ENCODE measurements at places on chromosomes 16 and 17.

DNA sequence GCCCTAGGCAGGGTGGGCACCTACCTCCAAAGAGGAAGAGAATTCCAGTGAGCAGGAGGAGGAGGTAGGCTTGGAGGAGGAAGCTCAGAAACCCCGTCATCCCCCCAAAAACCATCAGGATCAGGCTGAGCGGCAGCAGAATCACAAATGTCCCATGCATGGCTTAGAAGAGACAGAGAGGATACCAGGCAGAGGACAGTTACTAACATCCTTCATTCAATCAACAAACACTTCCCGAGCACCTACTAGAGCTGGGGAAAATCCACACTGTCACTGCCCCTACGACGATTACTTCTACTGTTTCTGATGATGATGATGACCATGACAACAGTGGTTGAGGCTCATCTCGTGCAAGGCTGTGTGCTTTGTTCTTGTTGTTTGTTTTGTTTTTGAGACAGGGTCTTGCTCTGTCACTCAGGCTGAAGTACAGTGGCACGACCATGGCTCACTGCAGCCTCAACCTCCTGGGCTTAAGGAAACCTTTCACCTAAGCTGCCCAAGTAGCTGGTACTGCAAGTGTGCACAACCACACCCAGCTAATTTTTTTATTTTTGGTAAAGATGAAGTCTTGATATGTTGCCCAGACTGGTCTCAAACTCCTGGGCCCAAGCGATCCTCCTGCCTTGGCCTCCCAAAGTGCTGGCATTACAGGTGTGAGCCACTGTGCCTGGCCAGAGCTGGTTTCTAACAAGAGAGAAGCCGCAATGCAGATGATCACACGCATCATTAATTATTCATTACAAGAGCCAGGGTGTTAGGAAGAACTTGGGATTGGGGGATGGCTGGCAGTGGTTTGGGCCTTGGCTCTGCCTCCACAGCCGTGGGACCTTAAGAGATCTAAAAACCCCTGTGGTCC is 18.0 kb downstream of the TMEM114 start:
- DNase-seq = no peak

DNA sequence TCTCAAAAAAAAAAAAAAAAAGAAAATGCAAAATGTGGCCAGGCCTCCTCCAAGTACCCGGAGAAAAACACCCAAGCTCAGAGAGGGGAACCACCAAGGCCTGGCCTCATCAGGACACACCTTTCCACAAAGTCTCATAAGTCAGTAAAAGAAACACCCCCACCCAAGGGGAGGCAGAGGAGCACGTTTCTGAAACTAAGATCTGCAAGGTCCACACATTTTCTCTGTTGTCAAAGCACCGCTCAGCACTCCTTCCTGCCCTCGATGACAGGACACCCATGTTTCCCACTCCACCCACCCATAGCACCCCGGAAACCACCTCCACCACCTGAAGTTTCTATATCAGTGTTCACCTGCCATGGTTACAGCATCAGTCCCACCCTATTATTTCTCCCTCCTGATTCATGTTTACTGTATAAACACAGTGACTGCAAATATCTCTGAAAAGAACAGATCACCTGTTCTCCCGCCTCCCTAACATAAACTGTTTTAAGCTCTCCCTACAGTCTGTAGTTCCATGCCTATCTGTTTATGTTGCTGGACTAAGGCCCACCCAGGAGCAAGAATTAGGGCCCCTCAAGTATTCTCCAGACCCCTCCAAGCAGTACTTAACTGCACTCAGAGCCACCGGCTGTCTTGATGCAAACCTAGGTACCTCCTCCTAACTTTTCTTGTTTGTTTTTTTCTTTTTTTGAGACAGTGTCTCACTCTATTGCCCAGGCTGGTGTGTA is 2.0 kb downstream of the CORO7 start:
- DNase-seq = no peak

DNA sequence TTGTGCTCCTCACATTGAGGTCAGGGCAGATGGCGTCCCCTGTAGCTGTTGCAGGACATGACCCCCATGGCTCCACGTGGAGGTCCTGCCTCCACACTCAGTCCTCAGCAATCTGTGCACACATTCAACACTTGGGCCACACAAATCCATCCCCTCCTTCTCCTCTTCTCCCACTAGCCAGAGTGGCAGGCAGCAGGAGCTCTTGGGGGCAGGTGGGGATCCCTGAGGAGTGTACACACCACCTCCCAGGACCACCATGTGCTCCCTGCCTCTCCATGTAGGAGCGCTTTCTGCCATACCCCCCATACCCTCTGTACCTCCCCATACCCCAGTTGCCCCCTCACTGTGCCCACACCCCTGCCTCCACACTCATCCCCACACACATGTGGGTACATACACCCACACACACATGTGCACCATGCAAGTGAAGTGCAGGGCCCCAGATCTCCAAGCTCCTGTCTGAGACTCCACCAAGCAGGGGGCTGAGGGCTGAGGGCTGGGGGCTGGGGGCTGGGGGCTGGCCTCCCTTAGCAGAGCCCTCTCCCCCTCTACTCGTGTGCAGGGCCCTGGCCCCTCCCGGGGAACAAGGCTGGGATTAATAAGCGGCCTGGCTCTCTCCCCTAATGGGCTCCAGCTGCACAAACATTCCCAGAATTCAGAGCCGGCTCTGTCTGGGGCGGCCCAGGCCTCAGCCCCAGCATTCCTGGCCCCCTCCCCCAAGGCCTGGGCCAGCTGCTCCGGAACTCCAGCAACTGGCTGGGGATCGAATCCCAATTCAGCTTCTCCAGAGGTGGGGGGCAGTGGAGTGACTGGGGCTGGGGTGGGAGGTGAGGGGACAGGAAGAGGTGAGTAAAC is 48.2 kb upstream of the MEIOC start:
- DNase-seq = no peak

DNA sequence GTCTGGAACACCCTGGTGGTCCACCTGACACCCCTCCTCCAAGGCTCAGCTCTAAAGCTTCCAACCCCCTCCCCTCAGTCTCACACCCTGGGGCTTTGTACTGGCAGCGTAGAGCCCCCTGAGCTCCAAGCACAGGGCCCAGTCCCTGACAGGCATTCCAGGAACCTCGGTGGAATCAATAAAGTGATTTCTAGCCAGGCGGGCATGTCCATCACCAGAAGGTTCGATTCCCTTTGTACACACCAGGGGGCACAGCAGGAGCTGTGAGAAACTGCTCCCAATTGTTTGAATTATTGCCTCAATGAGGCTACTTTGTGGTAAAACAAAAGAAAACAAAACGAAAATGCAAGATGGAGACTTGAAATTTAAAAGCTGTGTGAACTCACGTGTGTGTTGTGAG is 51.8 kb downstream of the SMPD3 start:
- DNase-seq = peak; percentile 7

GRCh38 chr16:12150600-12150999 is 174.1 kb downstream of the SNX29 start:
- no peak for DNase-seq

DNA sequence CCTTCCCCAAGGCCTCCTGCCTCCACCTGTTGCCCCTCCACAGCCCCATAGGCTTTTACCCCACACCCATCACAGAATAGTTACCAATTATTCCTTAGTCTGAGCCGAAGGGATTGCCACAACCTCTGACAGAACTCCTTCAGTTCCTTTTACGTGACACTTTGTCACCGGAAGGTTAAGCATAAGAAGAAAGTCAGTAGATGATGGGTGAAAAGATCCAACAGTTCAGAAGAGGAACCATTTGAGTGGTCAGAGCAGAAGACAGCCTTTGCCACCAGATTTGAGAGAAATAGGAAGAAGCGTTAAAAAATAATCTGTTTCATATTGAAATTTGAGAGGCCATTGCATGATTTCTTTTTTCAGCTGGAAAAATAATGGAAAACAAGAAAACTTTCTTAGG is 1.2 kb downstream of the SRR start:
- DNase-seq = no peak

GRCh38 chr17:36682773-36683172 is 81.4 kb downstream of the MRM1 start:
- DNase-seq = no peak

GRCh38 chr17:27494192-27495091 is 38.2 kb downstream of the KSR1 start:
- no peak for DNase-seq

DNA sequence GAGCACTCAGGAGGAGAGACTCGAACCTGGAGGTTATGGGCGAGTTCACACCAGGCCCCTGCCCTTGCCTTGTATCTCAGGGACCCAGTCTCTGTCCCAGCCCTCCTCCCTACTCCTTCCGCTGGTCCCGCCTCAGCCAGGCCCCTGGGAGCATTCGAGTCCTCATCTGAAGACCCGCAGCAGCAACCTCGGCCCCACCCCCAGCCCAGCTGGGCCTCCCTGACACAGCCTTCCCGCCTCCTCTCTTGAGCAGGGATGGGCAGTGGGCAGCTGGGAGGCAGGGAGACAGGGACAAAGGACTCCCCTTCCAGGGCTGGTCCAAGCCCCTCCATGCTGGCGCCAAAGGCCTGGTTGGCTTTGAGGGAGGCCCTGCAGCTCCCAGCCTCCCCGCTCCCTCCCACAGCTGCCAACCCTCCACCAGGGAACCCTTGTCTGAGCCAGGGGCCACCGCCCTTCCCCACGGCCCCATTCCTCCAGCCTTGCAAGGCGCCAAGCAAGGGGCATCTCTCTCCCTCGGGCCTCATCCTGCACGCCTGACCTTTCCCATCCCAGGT is 15.4 kb upstream of the ZC3H18 start:
- no peak for DNase-seq

GRCh38 chr17:27367121-27367981 is 73.4 kb downstream of the WSB1 start:
- no peak for DNase-seq

DNA sequence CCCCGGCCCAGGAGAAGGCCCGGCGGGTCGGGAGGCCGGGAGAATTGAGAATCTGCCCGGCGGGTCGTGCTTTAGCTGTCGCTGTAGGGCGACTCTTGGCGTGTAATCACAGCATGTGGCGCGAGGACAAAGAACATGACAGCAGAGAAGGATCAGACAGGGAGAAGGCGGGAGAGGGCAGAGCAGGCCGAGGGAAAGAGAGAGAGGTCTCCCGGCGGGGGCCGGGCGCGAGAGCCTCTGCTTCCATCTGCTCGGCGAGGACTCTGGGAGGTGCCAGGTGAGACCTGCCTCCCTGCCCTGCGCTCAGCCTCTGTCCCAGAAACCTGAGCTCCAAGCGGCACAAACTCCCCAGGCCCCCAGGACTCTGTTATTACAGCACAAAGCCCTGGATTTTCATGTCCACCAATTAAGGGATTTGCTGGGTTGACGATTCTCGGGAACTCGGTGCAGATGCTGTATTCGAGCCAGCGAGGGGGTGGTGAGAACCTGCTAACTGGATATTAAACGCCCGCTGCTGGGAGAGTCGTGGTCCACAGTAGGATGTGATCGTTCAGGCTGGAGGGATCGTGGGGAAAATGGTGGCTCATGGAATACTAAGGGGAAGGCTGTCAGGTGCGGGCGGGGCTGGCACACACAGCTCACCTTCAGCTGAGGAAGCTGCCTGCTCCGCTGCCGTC is 172.0 kb upstream of the CIBAR2 start:
- DNase-seq = no peak

- DNase-seq = no peak
These were observed 6.4 kb downstream of the ZNF764 start for GRCh38 chr16:30551781-30552180.

DNA sequence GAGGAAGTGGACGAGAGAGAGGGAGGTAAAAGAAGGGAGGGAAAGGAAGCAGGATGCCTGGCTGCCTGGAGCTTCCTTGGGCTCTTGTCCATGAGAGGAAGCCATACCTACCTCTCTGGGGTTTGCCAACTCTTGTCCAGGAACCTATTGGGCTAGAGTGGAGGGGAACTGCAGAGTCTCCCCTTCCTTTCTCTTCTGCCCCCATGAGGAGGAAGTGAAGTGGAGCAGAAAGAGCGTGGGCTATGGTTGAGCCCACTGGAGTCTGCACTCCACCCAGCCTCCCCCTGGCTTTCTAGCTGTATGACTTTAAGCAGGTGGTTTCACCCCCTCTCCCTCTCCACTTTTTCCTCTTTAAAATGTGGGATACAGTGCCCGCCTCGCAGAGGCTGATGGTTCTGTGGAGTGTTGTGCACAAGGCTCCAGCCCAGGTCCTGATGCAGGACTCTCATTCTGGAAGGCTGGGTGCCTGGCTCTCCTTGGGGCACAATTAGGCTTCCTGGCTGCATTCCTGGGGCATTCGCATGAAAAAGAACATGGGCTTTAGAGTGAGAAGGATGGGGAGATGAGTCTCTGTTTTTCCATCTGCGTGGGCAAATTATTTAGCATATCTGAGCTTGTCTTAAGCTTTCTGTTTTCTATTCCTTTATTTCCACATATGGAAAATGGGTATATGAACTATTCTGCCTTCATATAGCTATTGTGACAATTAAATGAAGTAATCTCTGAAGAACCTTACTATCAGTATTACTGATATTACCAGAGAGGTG is 40.7 kb downstream of the HLF start:
- DNase-seq = no peak

GRCh38 chr16:71781741-71782140 is 26.9 kb downstream of the AP1G1 start:
- no peak for DNase-seq

GRCh38 chr16:84228256-84228838 is 11.5 kb downstream of the KCNG4 start:
- DNase-seq = peak; percentile 3

DNA sequence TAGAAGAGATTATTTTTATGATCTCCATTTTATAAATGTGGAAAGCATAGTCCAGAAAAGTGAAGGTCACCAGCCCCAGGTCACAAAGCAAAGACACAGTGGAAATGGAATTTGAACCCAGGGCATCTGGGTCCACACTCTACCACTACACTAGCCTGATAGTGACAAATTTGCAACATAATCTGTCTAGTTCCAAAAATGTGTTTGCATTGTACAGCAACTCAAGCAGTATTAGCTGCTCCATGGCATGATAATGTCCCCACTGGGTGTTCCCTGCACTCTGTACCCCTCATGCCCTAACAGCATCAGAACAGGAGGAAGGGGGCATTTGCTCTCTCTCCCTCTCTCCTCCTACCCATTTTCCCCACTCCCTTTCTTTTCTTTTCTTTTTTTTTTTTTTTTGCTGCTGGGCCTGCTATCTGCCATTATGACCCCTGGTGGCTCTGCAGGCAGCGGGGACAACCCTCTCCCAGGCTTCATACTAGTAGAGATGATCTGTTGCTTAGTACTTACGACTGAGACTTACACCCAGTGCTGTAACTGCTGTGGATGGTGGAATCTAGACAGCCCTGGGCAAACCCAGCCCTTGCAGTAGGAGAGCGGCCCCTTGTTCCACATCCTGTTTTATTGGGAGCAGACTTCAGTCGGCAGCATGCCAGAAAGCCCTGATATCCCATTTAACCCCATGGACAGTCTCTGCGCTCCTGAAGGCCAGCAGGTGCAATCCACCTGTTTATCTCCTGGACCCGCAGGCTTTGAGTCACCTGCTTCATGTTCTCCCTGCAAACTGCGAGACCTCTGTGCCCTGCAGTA is 306.3 kb downstream of the SOX9 start:
- DNase-seq = no peak

Data from bone marrow (tissue), 2 donors.